CD4-positive, alpha-beta T cell (primary cell): ENCODE measurements at places on chromosomes 4 and X.

DNA sequence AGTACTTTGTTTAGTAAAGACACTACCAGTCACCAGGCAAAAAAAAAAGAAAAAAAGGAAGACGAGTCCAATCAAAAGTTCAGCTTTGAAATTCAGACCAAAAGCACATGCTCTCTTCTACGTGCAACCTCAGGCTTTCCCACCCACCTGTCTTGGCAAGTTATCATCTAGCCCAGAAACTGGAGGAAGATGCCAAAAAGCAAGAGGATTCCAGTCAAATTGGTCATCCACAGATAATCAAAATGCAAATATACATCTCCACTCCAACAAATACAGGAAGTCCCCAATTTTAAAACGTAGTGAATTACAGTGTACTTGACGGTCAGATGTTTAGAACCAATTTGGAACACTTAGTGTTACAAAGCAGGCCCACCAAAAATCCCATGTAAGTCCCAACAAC, 96.5 kb downstream of the PALLD start:
- no peak overlapping the region for H3K27ac ChIP-seq
- peaks cover 5% of the 10 kb centered on the region for H3K27me3 ChIP-seq
- no peak overlapping the region for H3K4me3 ChIP-seq
- no peaks in the 10 kb centered on the region for H3K36me3 ChIP-seq

GRCh38 chr4:121998024-121998423, 46.2 kb upstream of the TRPC3 start:
- peaks cover 7% of the 10 kb centered on the region for H3K27me3 ChIP-seq
- H3K36me3 ChIP-seq, result no peaks in the 10 kb centered on the region
- H3K4me3 ChIP-seq, result no peak overlapping the region
- H3K27ac ChIP-seq, result no peak overlapping the region

DNA sequence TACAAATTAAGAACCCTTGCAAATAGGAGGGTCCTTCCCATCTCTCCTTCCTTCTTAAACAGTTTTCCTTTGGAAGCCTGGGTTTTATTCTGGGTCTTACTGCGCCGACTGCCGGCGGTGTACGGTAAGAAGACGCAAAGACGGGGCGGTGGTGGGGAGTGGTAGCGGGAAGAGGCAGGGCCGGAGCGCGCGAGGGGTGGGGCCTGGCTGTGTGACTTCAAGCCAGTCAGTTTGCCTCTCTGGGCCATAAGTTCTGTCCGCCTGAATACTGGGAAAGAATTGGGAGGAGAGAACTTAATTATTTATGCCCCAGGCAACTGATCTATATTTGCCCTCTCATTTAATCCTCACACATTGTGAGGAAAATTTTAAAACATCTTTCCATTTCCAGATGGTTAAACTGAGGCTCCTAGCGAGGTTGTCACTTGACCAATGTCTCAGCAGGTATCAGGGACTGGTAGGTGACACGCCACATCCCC, 726 bp upstream of the KANTR start:
- H3K27ac ChIP-seq, result peak overlapping the region; percentile 58
- H3K4me3 ChIP-seq, result peak overlapping the region; percentile 81
- peak; percentile 61 for DNase-seq
- no peaks in the 10 kb centered on the region for H3K27me3 ChIP-seq
- H3K4me1 ChIP-seq, result peaks cover 23% of the 10 kb centered on the region
- H3K36me3 ChIP-seq, result no peaks in the 10 kb centered on the region

GRCh38 chr4:102543030-102543928, 42.1 kb downstream of the NFKB1 start:
- H3K4me3 ChIP-seq, result no peak overlapping the region
- DNase-seq, result no peak
- H3K27me3 ChIP-seq, result no peaks in the 10 kb centered on the region
- H3K36me3 ChIP-seq, result peaks cover 71% of the 10 kb centered on the region
- peaks cover 3% of the 10 kb centered on the region for H3K4me1 ChIP-seq

- DNase-seq, result no peak
- H3K4me3 ChIP-seq, result no peak overlapping the region
- no peak overlapping the region for H3K27ac ChIP-seq
- no peaks in the 10 kb centered on the region for H3K4me1 ChIP-seq
- no peaks in the 10 kb centered on the region for H3K27me3 ChIP-seq
- no peaks in the 10 kb centered on the region for H3K36me3 ChIP-seq
Observed at GRCh38 chrX:119132316-119132715, 4.7 kb upstream of the KIAA1210 start.

DNA sequence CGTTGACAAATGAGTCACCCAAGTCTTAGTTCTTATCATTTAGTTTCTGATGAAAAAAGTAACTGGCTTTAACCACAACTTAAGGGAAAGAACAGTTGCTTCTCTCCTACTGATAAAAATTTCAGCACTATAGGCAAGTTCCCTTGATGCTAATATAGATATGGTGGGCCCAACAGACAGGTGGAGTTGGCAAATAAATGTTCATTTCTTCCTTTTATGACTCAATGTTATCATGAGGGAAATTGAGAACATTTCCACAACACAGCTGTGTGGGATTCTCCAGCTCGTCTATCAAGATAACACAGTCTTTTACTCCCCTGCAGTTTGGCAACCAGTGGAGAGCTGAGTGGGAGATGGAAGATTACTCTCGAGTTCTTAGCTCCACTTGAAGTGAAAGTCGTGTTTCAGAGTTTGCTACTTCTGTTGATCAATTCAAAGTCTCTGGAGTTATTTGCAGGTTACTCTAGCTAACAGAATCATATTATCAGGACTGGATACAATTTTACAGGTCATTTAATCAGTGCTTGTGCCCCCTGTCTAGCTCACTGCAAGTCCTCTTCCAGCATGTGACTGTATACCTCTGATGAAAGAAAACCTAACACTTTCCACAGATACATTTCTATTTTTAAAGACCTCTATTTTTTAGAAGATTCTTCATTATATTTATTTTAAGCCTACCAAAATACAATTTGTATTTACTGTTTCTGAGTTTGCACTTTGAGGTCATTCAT, 270.6 kb upstream of the GK2 start:
- DNase-seq, result no peak
- H3K4me1 ChIP-seq, result no peaks in the 10 kb centered on the region
- no peak overlapping the region for H3K4me3 ChIP-seq
- H3K36me3 ChIP-seq, result no peaks in the 10 kb centered on the region
- H3K27ac ChIP-seq, result no peak overlapping the region
- no peaks in the 10 kb centered on the region for H3K27me3 ChIP-seq

- no peaks in the 10 kb centered on the region for H3K4me1 ChIP-seq
- no peak for DNase-seq
- no peaks in the 10 kb centered on the region for H3K36me3 ChIP-seq
- no peak overlapping the region for H3K4me3 ChIP-seq
- H3K27me3 ChIP-seq, result no peaks in the 10 kb centered on the region
- no peak overlapping the region for H3K27ac ChIP-seq
Observed at GRCh38 chr4:169282429-169283113, 11.8 kb upstream of the SH3RF1 start.
